Amygdala (tissue), 56 donors: ENCODE measurements at places on chromosomes 1 and 21.

- DNase-seq, result no peak
These were observed 188.2 kb downstream of the OMA1 start for GRCh38 chr1:58358346-58358745.

- no peak for DNase-seq
These were observed 3.3 kb upstream of the CNR2 start for GRCh38 chr1:23916209-23917131.

DNA sequence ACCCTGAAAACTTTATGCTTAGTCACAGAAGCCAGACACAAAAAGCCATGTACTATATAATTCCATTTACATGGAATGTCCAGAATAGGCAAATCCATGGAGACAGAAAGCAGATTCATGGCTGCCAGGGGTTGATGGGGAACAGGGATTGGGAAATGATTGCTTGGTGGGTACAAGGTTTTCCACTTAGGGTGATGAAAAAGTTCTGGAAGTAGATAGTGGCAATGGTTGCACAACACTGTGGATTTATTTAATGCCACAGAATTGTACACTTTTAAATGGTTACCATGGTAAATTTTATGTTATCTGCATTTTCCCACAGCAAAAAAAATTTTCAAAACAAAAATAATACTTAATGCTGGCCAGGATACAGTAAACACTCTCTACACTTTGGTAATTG, 40.6 kb downstream of the ENAH start:
- DNase-seq, result no peak

DNA sequence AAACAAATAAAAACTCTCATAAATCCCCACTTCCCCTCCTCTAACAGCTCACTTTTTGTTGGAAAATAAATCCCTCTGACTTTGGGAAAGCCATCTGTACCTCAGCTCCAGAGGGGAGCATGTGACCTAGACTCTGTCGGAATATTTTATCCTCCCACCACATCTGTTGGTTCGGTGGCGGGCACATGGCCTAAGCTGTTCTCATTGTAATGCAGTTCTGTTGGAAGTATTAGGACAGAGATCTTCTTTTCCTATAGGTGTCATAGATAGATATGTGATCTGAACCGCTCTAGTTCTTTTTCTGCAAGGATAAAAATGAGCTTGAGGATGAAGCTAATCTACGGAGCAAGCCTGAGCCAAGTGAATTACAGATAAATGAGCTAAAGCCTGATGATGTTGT, 50.5 kb upstream of the EPS8L3 start:
- no peak for DNase-seq

DNA sequence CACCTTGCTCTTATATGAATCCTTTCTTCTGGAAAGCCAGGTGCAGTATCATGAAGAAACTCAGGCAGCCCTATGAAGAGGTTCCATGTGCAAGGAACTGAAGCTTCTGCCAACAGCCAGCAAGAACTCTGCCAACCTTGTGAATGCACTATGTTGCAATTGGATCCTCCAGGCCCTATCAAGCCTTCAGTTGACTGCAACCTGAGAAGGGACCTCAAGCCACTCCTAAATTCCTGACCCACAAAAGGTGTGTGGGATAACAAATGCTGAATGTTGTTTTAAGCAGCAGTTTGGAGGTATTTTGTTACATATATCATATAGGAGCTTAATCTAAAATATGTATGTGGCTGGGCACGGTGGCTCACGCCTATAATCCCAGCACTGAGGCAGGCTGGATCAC, 84.0 kb downstream of the RERE start:
- no peak for DNase-seq

- DNase-seq, result no peak
These were observed 3.8 kb upstream of the HES3 start for GRCh38 chr1:6239950-6240768.

DNA sequence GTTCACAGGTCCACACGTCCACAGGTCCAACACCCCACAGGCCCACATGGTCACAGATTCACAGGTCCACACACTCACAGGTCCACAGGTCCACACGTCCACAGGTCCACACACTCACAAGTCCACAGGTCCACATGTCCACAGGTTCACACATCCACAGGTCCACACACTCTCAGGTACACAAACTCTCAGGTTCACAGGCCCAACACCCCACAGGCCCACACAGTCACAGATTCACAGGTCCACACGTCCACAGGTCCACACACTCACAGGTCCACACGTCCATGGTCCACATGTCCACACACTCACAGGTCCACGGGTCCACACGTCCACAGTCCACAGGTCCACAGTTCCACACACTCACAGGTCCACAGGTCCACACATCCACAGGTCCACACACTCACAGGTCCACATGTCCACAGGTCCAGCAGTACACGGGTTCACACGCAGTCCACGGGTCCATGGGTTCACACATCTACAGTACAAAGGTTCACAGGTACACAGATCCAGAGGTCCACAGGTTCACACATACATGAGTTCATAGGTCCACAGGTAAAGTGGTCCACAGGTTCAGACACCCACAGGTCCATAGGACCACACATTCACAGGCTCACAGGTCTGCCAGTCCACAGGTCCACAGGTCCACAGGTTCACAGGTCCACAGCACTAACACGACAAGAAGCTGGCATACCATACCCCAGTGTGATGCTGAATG, 39.3 kb upstream of the COL6A2 start:
- no peak for DNase-seq

DNA sequence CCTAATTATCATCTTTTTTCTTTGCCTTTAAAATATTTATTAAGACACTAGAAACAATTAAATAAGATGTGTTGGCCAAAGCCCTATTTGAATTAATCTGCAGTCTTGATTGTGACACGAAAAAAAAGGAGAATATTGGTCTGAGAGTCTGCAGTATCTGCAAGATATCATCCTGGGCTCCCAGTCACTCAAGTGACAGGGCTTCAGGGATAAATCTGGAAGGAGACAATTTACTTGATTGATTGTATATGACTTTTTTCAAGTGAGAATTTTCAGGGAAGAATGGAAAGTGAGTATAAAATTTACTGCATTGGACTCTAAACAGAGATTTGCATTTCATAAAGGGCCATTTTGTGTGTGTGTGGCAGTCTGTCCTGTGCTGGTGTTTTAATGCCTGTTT, 233.7 kb downstream of the PAPPA2 start:
- no peak for DNase-seq

- no peak for DNase-seq
These were observed 987.8 kb upstream of the ADAMTS5 start for GRCh38 chr21:27954543-27955165.

- no peak for DNase-seq
These were observed 3.8 kb downstream of the IRF2BP2 start for GRCh38 chr1:234605983-234606783.

- DNase-seq, result no peak
These were observed 7.0 kb upstream of the TRIT1 start for GRCh38 chr1:39890273-39890672.

DNA sequence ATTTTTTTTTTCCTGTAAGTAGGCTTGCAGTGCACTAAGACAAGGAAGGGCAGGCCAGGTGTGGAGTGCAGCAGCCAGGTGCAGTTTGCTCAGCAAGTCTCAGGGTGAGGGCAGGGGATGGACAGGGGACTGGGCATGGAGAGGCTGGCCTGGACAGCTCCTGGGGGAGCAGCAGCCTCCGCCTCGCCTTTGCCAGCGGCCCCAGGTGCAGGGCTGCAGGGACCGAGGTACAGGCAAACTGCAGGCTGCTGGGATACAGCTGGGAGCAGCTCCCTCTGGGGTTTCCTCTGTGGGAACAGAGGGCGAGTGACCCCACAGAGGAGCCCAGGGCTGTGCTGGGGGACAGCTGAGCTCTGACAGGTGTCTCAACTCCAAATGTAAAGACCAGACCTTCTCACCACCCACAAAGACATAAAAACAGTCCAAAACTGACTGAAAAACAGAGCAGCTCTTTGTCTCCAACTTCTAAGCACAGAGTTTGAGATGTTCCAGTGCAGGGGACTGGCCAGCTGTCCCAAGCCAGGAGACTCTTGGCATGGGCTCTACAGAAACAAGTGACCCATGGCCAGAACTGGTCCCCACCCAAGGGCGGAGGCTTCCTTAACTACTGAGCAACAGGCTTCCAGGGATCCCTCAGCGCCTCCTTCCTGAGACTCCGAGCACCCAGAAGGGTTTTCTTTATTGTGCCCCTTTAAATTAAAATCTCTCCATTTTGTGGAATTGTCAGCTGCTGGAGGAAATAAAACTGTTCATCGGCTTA, 27.7 kb upstream of the AJAP1 start:
- no peak for DNase-seq

- DNase-seq, result no peak
These were observed 11.0 kb downstream of the SLC2A5 start for GRCh38 chr1:9058465-9058864.

- no peak for DNase-seq
These were observed 100.9 kb downstream of the TSEN15 start for GRCh38 chr1:184152434-184152898.

GRCh38 chr1:221187174-221187573, 307.9 kb downstream of the HLX start:
- DNase-seq, result no peak

DNA sequence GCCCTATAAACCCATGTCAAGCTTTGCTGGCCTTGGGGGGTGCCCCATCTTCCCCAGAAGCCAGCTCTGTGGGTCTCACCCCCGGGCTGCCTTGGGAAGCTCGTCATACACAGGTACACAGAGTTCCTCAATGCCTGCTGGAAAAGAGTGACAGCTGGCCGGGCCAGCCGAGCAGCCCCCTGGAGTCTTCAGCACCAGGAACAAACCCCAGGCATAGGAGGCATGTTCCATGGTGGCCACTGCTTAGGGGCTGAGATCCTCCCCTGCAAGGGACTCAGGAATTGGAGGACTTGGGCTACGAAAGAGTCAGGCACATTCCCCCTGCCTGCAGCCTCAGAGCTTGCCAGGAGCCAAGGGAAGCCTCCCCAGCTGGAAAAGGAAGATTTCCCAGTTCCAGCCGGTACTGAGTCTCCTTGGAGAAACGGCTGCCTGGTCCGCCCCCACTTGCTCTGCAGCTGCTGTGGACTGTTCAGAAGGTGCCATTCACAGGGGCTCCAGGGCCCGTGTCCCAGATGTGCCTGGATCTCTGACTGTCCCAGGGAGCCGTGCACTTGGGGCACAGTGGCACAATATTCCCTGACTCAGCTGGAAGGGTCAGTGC, 89.5 kb downstream of the STUM start:
- no peak for DNase-seq

DNA sequence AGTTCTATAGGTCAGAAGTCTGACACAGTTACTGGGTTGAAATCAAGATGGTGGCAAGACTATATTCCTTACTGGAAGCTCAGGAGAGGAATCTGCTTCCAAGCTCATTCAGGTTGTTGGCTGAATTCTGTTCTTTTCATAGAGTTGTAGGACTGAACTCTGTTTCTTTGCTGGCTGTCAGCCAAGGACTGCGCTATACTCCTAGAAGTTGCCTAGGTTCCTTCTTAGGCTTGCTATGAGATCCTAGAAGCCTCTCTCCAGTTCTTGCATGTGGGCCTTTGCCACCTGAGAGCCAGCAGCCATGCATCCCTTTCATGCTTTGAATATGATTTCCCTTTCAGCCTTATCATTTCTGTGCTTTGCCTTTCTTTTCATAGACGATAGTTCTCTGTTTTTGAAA, 176.4 kb downstream of the RPS6KC1 start:
- DNase-seq, result no peak

- no peak for DNase-seq
These were observed 1.4 kb downstream of the RCC1 start for GRCh38 chr1:28507247-28507645.

GRCh38 chr1:105087506-105087905, 1337.8 kb downstream of the AMY1C start:
- no peak for DNase-seq

GRCh38 chr1:82179131-82179530, 378.4 kb downstream of the ADGRL2 start:
- no peak for DNase-seq

DNA sequence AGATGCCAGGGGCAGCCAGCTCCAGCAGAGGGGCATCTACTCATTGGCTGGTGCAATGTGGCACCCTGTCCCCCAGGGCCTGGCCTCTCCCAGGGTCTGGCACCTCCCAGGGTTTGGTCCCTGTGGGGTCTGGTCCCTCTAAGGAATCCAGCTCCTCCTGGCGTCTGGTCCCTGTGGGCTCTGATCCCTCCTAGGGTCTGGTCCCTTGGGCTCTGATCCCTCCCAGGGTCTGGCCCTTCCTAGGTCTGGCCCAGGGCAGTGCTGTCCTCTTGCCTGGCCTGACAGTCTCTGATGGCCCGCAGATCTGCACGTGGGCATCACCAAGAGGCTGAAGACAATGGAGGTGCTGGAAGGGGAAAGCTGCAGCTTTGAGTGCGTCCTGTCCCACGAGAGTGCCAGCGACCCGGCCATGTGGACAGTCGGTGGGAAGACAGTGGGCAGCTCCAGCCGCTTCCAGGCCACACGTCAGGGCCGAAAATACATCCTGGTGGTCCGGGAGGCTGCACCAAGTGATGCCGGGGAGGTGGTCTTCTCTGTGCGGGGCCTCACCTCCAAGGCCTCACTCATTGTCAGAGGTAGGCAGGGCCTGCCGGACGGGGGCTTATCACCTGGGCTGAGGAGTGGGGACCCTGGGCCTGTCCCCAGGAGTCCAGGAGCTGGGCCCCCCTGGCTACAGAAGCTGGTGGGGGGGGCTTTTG, 73.9 kb downstream of the OBSCN start:
- DNase-seq, result no peak

DNA sequence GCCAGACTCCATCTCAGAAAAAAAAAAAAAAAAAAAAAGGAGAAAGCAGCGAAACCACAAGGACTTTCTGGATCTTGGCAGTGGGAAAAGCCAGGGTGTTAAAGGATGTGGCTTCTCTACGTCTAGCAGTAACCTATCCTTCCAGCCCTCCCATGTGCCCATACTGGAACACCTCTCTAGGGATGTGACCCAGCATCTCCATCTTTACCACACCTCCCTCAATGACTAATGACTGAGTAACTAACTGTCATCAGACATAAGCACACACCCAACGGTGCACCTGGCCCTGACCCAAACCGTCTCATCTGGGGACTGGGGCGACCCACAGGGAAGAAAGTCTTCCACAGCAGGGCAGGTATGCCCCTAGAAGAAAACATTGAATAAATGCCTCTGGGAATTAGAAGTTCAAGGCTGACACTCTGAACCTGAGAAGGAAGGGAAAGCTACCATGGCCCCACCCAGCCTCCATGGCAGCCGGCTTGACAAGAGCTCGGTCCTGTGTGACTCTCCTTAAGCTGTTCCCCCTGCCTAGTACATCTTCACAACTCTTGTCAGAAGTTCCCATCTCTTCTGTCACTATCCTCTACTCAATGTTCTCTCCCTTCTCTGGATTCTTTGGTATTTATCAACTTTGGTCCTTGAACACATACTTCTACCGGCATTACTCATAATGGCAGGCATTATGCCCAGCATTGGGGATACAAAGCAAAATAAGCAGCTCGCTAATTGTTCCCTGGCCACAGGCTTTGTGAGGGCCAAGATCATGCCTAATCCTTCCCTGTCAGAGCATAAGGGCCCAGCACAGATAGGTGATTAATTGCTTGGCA, 14.8 kb upstream of the PAQR6 start:
- DNase-seq, result no peak

- DNase-seq, result no peak
These were observed 2.4 kb upstream of the WNT3A start for GRCh38 chr1:228004331-228004855.

- no peak for DNase-seq
These were observed 122.9 kb upstream of the ERG start for GRCh38 chr21:38621132-38621531.
